NCI-H1092 (cell line): ENCODE measurements at places on chromosomes 5 and 9.

DNA sequence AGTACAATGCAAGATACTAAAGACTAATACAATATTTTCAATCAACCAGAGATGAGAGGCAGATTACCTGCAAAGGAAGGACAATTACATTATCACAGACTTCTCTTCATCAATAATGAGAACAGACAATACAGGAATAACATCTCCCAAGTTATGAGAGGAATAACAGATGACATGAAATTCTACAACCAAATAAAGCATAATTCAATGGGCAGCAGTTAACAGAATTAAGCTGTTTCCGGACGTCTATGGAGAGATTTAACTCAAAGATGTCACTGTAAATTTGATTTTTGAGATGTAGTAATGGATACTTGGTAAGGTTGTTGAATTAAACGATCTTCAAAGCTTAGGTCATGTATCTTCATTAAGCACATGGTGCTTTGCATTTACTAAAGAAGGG, 19.8 kb upstream of the PARP8 start:
- no peak for DNase-seq

DNA sequence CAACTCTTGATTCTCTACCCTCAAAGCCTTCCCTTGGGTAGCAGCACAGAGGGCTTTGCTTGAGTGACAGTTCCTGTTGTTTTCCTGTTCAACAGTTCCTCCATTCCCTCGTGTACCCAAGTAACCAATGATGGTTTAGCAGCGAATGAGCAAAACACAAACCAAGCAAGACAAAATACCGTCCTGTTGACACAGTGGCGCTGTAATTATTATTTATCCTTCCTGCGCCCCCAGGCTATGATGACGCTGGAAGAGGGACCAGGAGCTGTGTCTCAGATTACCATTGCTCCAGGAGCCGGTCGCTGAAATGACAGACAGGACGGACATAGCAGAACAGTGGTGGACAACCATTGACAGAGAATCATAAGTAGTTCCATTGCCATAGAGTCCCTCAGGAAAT, 154.8 kb downstream of the GADD45G start:
- no peak for DNase-seq

DNA sequence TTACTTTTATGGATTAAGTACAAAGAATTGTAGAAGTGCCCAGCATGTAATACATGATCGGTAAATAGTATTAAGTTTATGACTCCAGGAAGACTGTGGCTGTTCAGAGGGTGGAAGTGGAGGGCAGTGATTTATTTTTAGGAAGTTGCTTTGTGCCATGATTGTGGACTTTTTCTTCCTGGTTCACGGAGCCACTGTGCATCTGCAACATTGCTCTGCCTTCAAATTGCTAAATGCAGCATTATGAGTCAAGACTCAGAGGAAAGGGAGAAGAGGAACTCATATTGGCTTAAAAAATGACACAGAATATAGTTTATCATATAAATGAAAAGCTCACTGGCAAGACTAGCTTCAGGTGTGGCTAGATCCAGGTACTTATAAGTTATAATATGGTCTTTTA, 301.5 kb downstream of the KCTD16 start:
- no peak for DNase-seq

DNA sequence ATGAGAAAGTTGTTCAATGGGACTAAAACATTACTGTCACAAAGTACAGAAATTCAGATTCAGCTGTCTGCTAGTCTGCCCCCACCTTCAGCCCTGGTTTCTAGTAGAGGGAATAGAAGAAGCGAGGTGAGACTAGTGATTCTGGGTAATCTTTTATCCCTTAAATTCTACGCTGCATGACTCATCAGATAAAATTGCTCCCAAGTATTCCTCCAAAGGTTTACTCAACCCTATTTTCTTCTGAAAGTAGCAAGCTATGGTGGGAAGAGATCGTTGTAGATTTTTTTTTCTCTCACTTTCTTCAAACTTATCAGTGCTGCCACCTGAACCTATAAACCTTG, 318.9 kb upstream of the RIOK2 start:
- no peak for DNase-seq

- no peak for DNase-seq
Observed at GRCh38 chr5:127582773-127583370, 65.4 kb downstream of the PRRC1 start.

DNA sequence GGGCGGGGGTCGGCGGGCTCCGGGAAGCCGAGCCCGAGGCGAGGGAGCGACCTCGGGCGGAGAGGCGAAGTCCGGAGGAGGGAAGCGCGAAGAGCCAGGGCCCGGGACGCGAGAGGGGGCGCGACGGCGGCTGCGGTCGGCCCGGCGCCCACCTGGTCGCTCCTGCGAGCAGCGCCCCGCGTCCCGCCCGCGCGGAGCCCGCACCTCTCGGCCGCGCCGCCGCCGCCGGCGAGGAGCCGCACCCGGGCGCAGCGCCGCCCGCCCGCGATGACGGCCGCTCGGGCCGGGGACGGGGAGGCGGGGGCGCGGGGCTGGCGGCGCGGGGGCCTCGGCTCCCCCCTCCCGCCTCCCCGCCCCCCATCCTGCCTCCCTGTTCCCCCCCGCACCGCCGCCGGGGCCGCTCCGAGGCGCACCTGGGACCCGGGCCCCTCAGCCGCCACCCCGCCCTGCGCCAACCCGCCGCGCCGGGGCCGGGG, 2.6 kb downstream of the NR5A1 start:
- no peak for DNase-seq

DNA sequence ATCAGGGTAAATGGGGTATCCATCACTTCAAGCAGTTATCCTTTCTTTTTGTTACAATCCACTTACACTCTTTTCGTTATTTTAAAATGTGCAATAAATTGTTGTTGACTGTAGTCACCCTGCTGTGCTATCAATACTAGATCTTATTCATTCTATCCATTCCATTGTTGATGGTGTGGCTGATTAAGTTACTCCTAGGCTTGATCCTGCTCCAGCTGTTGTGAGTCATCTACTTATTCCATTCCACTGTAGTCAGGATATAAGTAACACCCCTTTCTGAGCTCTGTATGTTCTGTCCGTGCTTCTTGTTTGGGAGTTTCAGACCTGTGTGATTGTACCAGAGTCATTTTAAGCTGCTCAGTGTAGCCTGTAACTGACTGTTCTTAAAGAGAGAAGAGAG, 122.5 kb upstream of the RUSC2 start:
- DNase-seq, result no peak

DNA sequence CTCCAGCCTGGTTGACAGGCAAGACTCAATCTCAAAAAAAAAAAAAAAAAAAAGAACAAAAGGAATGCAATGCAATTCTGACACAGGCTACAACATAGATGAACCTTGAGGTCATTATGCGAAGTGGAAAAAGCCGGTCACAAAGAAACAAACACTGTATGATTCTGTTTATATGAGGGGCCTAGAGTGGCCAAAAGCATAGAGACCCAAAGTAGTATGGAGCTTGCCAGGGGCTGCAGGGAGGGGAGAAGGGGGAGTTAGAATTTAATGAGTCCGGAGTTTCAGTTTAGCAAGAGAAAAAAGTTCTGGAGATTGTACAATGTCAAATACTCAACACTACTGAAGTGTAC, 33.2 kb upstream of the ASS1 start:
- DNase-seq, result no peak

DNA sequence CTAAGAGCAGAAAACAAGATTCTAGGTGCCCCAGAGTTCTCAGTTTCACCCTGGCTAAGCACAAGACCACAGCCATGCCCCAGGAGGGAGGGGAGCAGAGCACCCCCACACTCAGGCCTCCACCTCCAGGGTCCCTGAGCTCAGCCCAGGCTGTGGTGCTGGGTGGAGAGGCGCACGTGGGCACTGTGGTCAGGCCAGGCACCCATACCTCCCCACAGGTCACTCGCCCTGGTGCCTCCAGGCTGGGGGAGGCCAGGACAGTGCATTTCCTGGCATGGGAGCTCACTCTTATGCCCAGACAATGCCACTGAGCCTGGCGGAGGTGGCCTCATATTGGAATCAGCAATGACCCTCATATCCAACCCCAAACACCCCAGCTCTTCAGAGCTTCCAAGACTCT, 78.8 kb downstream of the HRH2 start:
- no peak for DNase-seq

GRCh38 chr5:131379723-131380122, 115.9 kb downstream of the CDC42SE2 start:
- DNase-seq, result no peak

DNA sequence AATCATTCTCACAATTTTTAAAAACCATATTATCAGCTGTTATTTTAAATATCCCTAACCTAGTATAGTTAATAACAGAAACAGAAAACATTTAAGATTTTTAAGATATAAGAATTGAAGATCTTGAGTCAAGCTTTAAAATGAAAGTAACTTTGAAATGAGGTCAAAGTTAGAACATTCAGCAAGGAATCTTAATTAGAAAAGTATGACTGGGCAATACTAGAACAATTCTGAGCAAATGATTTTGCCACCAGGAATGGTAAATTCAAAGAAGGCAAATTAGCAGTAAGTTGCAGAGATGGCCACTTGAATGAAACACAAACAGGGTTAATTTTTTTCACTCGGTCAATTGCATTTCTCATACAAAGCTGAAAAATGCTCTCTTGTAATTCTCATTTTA, 117.9 kb downstream of the NXNL2 start:
- DNase-seq, result no peak

DNA sequence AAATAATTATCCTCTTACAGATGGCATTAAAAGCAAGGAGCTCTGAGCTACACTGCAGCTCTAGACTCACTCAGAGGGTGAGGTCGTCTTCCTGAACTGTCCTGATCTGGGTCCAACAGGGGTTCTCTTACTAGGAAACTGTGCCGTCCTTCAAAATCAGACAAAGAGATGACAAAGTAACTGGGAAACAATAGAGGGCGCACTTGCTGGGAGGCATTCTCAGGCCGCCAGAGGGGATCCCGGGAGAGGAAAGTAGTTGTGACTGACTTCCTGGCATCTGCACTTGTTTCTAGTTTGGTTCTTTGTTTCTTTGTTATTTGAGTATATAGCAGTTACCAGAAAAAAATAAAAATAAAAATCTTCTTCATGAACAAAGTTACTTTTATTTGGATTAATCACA, 142.9 kb upstream of the MSX2 start:
- DNase-seq, result no peak

DNA sequence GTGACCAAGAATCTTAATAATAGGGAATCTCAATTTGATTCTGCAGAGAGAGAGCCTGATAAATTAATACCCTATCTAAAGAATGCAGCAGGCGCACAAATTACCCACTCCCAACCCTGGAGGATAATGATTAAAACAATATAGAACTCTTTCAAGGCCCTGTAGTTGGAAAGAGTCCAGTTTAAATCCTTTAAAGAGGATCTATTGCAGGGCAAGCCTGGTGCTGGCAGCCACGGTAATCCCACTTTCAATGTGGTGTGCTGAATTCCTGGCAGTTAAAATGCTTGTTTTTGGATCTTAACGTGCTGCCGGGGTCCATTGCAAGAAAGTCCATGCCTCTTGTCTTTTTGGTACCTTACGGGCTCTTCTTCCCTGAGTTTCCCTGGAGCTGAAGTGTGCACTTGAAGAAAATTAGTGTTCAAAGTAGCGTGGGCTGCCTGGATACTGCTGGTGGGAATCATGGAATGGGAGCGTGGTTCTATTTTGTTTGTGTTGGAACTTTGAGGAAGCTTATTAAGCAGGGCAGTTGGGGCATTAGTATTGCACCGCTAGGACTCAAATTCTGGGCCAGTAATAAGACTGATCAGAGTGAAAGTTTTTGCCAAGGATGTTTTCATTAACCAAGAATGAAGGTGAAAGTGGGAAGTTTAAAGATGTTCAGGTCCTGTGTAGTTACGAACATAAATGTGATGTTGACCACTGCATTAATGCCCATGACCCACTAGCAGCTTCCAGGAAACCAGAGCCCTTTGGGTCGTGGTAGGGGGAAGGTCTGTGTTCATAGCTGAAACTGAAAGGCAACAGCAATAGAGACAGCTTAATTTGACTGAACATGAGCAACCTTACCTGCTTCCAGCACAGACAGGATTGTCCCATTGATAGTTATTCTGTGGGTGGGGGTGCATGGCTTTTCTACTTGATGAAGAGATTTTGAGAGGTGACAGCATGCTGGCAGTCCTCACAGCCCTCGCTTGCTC, 20.8 kb downstream of the MARCHF6 start:
- no peak for DNase-seq

DNA sequence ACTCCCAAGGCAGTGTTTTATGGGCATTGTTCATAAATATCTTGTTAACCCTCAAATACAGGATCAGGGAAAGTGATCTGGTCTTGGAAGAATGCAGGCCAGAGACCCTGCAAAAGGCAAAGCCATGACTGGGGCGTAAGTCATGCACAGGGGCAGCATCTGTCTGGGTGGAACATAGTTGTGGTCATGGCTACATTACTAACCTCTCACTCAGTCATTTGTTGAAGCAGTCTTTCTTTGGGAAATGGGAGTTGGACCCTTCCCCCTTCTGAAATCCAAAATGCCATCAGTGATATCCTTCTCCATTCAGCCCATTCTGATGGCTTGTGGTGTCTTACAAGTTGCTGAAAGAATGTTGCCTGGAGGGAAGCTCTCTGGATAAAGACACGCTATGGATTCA, 68.1 kb downstream of the GDNF start:
- no peak for DNase-seq

DNA sequence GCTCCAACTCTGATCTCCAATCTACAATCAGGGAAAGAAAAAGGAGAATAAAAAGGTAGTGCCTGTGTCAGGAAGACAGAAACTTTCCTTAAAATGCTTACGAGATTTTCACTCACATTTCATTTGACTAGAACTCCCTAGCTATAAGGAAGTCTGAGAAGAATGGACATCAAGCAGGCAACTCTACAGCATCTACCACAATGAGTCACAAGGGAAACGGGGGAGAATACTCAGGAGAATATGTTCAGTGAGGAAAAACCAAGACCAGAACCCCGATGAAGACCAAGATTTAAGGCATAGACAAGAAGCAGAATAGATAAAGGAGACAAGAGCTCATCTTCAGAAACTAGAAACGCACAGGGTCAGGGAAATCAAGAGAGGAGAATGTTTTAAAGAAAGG, 9.0 kb upstream of the SETD9 start:
- DNase-seq, result no peak

DNA sequence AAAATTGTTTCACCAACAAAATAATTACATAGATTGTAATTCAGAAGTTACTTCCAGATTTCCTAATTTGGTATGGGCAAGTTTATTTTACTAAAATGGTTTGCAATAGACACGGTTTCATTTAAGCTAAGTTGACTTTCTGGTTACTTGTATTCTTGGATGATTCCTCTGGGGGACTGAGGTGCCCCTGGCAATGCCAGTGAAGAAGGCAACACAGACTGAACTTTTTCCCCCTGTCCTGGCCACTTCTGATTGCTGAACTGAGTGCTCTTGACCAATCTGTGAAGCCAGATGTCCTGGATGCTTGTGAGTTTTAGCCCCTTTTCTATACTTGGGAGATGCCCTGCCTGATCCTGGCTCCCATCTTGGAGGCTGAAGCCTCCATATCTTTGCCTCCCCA, 66.3 kb upstream of the FANCC start:
- DNase-seq, result no peak

DNA sequence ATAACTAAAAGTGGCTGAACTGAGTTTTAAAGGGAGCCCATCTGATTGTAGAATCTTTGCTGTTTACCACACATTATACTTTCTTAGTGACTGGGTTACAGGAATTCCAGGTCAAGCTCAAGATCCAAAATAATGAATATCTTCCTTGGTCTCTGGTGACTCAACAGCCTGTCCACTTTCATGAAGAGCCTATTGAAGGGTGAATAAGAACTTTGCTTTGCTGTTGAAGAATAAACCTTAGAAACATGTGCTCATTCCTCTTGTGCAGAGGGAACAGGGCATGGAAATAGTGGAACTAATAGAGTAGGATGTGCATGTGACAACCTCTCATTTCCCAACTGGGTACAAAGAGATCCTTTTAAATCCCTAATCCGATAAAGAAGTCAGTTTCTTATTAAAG, 21.4 kb downstream of the ALDH1A1 start:
- no peak for DNase-seq
